NCI-H187 (cell line): ENCODE measurements at places on chromosomes 12 and 14.

GRCh38 chr14:33949411-33949893 lies 1.4 kb downstream of the EGLN3 start:
- no peak for DNase-seq

DNA sequence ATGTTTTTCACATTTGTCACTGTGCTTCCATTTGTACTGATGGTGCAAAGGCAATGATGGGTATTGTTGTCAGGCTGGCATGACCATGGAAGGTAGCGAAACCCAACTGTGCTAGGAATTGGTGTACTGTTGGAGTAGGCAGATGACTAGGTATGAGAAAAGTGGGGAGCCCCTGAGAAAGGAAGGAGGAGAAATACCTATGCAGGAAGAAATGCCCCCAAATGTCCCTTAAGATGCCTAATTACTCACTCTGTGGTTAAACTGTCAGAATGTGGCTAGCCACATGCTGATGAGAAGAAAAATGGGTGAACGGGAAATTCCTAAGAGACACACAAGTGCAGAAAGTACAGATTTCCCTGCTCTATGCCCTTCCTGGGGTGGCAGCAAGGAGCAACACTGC lies 339.1 kb downstream of the TMEM132D start:
- no peak for DNase-seq

- DNase-seq, result no peak
Observed at GRCh38 chr12:127342861-127343260, 924.1 kb upstream of the TMEM132C start.

DNA sequence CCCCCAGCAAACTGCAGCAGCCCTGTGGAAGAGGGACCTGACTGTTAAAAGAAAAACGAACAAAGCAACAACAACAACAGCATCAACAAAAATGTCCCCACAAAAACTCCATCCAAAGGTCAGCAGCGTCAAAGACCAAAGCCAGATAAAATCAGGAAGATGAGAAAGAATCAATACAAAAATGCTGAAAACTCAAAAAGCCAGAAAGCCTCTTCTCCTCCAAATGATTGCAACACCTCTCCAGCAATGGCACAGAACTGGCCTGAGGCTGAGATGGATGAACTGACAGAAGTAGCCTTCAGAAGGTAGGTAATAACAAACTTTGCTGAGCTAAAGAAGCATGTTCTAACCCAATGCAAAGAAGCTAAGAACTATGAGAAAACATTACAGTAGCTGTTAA lies 45.4 kb upstream of the PPP4R3A start:
- DNase-seq, result no peak

DNA sequence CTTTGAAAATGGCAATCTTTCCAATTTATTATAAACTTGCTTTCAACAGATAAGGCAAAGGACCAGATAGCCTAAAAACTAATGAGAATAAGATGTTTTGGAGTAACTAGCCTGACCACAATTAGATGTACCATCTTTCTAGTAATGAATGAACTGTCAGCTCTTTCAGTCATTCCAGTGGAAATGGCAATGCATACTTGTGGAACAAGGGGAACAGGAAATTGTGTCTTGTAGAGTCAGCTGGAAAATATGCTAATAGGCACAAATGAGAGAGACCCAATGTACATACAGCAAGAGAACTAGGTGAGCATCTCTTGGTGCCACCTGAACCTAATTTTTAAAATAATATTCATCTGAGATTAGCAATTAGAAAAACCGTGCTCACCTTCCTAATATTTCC lies 76.1 kb upstream of the GPHB5 start:
- DNase-seq, result no peak

GRCh38 chr12:53484686-53485575 lies 14.3 kb downstream of the MAP3K12 start:
- no peak for DNase-seq

GRCh38 chr12:132546647-132547046 lies 56.7 kb downstream of the FBRSL1 start:
- DNase-seq, result no peak

- DNase-seq, result no peak
Observed at GRCh38 chr12:26608706-26609105, 224.3 kb downstream of the ITPR2 start.

GRCh38 chr12:124613151-124613585 lies 45.8 kb upstream of the NCOR2 start:
- no peak for DNase-seq

DNA sequence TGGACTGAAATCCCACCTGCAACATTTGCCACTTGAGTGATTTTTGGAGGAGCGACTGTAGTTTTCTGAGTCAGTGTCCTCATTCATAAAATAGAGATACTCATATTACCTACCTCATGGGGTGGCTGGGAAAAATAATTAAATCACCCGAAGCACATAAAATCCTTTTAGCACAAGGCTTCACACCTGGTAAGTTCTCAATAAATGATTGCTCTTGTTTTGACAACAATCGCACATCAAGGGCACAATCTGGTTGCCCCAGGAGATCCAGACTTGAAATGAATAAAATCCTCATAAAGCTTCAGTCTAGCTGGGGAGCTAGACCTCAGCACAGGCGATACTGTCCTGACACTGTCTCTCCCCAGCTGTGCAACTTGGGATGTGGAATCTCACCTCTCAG lies 76.0 kb upstream of the CCDC60 start:
- DNase-seq, result peak; percentile 74

- no peak for DNase-seq
Observed at GRCh38 chr12:2384533-2385351, 332.0 kb downstream of the CACNA1C start.

DNA sequence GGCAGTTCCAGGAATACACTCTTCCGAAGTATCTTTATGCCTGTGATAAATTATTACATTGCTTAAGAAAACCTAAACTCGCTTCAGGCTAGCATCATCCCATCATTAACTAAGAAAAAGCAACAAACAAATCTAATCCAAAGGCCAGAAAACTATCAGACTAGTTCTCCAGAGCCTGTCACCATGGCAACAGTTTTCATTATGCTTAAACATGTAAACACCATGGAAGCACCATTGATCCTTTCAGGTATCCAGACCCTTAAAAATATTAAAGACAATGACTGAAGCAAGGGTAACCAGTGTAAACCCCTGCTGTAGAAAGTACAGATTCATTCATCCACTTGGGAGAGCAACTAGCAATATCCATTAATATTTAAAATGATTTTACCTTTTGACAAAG lies 9.8 kb downstream of the DAD1 start:
- no peak for DNase-seq

- no peak for DNase-seq
Observed at GRCh38 chr14:106875503-106875902, 1349.1 kb downstream of the TMEM121 start.

DNA sequence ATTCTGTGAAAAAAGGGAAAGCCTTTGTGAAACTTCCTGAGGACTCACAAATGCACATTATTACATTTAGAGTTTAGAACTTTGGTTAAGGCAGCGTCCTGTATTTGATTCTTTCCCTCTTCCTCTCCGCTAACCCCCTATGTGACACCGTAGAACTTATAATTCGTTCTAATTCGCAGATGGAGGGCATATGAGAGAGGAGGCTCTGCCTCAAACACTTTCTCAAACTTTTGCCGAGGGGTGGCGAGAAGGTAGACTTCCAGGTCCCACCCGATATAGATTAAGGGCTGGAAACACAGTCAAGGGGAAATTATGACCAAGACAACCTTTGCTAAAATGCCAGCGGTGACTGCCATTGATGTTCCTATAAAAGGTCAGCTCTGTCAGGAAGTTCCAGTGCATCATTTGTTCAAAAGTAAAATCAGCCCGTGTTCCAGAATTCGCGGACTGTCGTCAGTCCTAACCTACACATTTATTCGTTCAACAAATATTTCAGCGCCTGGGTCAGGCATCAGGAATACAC lies 904 bp upstream of the PAPOLA start:
- no peak for DNase-seq

- no peak for DNase-seq
Observed at GRCh38 chr12:43883311-43883710, 47.4 kb downstream of the TMEM117 start.

DNA sequence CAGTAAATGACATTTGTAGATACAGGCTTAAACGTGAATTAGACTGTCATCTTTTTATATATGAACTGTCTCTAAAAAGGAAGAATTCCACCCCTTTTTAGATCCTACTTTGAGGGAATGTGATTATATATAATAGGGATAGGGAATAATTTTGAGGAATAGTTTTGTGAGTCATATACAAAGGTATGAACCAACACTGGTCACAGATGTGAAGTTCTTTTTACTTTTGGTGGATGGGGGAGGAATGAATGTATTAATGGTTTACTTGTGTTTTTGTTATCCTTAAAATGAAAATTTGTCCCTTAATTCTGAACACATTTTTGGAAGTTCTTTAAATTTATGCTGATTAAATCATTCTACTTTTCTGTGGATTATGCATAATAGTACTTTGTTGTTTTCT lies 30.4 kb downstream of the FRS2 start:
- DNase-seq, result no peak

DNA sequence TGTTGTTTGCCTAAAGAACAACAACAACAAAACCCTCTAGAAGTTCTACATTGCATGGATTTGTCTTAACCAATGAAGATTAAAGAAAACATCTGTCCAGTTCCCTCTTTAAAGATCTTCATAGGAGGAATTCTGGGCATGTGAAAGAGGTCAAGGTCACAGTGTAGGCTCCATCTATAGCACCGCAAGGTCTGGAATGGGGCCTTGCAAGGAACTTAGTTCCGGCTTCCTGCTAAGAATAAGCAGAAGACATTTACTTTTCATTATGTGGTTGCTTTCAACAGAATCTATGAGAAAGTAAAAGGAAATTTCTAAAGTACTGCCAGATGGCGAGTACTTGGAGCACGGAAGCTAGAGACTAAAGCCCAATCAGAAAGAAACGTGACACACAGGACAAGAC lies 57.2 kb upstream of the GNPNAT1 start:
- no peak for DNase-seq

DNA sequence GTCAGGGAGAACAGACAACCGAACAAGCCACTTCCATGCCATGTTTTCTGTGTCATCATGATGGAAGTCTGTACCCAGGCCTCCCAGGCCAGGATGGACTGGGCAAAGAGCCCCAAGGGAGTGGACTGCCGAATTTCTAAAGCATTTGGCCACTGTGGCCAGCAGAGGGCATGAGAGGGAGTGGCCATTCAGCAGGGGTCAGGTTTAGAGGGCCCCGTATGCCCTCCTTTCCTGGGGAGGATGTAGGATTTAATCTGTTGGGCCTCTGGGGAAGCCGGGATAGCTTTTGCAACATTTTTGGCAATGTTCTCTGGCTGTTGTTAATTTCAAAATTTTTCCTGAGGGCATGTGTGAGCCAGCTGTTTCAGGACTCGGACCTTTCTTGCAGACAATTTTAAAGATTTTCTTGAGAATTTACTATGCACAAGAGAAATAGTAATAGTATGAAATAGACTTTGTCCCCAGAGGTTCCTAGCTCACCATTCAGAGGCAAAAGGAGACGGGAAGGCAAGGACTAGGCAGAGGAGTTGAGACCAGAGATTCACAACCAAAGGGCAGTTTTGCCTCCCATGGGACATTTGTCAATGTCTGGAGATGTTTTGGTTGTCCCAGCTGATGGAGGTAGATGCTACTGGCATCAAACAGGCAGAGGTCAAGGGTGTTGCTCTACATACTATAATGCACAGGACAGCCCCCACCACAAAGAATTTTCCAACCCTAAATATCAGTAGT lies 18.0 kb downstream of the ACACB start:
- no peak for DNase-seq

DNA sequence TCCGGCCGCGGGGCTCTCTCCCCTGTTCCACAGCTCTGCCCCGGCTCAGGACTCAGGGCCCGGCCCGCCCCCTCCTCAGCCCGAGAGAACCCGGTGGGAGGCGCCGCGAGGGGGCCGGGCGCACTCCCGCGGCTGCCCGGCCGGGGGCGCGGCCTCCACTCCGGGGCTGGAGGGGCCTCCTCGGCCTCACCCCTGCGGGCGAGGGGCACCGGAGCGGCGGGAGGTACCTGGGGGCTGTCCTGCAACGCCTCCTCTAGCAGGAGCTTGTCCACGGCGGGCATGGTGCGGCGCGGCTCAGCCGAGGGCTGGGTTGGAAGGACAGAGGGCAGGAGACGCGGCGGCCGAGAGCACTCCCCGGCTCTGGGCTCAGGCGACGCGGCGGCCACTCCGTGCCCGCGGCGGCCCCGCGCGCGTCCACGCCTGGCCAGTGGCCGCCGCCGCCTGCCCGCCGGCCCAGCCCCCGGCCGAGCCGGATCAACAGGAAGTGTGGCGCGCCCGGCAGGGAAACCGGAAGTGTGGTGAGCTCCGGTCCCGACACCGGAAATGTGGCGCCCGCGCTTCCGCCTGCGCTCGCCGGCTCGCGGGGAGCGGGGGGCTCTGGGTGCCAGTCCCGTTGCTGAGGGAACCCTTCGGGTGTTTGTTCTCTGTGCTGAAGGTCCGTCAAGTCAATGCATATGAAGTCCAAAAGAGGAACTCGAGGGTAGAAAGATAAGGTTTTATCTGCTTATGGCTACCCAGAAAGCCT lies at the start of gene APPL2:
TSS of gene APPL2 (minus strand) at position 443 of the 745 bp plus-strand sequence. CDS start at position 281, 162 bp downstream.
- DNase-seq, result peak; percentile 67

GRCh38 chr12:5965950-5966383 lies 20.9 kb upstream of the ANO2 start:
- peak; percentile 6 for DNase-seq

DNA sequence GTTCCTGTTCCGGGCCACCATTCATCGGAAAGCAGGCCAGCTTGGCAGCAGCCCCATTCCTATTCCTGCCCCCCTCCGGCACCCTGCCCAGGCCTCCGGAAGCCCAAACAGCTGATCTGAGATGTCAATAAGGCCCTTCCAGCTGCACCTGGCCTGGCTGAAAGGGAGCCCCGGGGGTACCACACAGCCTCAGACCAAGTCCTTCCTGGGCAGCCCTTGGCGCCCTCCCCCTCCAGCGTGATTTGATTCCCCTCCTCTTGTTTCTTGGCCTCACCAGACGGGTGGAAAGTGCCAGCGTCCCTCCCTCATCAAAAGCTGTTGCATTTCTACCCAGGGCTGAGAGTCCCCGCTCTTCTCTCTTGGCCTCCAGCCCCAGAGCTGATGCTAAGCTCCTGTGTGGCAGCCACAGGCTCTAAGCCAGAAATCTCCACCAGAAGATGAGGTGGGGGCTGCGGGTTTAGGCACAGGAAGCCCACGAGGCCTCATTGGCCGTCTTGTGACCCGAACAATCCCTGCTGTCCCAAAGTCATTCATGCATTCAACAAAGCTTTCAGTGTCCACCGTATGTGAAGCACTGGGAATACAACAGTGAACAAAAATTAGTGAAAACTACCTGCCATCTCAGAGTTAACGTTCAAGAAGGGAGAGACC lies 215.4 kb downstream of the SLC41A2 start:
- no peak for DNase-seq

DNA sequence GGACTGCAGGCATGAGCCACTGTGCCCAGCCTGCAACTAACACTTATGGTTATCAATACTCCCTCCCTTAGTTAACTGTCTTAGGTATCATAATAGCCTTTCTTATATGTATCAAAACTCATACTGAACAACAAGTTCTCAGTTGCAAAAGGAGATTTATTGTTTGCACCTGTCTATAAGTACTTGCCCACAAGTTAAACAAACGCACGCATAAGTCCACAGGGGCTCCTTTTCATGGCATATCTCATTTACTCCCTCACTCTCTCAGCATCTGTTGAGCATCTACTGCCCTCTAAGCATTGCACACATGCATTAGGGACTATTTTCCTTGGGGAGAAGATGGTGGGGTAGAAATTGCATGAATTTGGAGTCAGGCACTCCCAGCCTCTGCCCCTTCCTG lies 46.7 kb upstream of the CORO1C start:
- no peak for DNase-seq

GRCh38 chr12:19234981-19235871 lies 105.7 kb downstream of the PLEKHA5 start:
- no peak for DNase-seq

- no peak for DNase-seq
Observed at GRCh38 chr12:112308652-112309051, 73.6 kb downstream of the HECTD4 start.
